Stimulated activated CD4-positive, alpha-beta T cell treated with anti-CD3 and anti-CD28 coated beads, Interleukin-1b, Interleukin-23, amount 100 ng/mL, for 24 hours (primary cell): ENCODE measurements at places on chromosomes 7 and 10.

GRCh38 chr7:142110638-142111037, 880 bp upstream of the MGAM2 start:
- DNase-seq = no peak

DNA sequence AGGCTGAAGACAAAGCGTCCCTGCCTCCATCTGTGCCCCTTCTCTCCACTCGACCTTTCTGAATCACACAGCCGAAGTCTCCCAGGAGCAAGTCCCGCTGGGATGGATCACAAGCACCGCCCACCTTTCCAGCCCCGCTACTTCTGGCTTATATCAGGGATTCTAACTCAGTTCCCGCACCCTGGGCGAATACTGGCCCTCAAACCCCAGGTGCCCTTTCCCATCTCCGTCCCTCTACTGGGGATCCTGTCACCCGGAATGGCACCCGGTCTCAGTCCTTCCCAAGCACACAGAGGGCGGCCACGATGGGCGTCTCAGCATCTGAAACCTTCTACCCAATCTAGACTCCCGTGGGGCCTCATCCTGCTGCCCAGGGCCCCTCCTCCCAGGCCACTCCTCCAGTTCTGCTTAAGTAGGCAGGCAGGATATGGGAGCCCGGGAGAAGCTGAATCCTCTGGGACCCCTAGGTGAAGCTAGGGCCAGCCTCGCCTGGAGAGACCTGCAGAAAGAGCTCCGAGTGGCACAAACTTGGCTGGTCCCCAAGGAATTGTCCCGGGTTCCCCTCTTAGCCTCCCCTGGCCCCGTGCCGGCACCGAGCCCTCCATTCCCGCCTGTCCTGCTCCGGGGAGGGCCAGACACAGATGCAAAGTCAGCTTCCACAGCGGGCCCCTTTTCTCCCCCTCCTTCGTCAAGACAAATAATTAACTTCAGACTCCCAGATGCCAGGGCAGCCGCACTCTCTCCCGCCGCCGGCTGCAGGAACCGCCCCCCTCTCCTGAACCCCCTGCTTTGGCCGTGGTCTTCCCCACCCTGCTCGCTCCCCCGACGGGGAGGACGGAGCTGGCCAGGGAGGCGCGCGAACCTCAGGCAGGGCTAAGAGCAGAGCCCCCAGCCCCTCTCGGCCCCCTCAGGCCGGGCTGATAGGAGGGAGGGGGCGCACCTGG, 612 bp downstream of the KCP start:
- no peak for DNase-seq

- DNase-seq = no peak
These were observed 19.2 kb downstream of the YKT6 start for GRCh38 chr7:44220046-44220357.

DNA sequence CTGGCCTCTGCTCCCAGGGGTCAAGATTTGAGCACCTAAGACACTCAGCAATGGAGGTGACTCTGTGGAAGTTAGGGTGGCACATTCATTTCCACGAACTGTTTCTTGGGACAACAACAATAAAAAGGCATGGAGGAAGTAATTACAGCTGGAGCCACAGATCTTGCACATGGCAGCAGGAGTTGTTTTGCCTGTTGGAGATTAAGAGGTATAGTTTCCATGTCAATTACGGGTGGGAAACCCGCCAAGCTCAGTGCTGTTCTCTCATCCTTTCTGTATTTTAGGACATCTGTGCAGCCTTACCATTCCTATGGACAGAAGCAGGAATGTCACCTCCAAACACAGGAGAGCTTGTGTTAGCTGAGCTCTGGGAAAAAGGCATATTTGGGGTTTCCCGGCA, 201.2 kb downstream of the SNX10 start:
- DNase-seq = no peak

- no peak for DNase-seq
These were observed 340.6 kb upstream of the NRP1 start for GRCh38 chr10:33674986-33675599.

DNA sequence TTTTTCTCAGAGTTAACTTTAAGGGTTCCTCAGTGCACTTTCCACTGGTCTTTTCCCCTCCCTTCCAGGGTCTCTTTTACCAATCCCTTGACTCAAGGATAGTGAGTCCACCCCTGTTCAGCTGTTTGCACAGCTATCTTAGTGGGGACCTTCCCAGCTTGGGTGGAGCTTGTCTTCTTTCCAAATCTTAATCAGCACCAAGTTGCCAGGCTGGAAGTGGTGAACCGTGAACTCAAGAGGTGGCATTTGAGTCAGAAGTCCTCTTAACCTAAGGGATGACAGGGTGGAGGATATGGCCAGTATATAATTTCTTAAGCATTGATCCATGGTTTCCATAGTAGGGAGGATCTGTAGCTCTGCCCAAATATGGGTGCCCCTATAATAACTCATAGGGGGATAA, 25.0 kb downstream of the MAPK8 start:
- DNase-seq = no peak

DNA sequence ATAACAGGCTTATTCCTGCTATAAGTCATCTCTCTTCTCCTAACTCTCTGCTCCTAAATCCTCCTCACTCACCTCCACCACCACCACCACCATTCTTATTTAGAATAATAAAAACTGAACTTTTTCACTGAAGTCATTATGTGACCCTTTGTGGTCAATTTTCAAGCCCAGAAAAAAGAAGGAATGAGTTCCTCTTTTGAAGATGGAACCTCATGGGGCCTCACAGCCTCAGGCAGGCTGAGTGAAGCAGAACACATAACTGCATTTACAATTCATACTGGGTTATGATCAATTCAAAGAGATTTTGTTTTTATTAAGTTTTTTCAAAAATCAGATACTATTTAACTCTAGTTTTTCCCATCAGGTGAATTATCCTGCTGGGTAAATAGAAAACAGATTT, 29.8 kb downstream of the PNLIPRP3 start:
- no peak for DNase-seq
